ENCODE measurements at places on chromosomes 11 and 22.

DNA sequence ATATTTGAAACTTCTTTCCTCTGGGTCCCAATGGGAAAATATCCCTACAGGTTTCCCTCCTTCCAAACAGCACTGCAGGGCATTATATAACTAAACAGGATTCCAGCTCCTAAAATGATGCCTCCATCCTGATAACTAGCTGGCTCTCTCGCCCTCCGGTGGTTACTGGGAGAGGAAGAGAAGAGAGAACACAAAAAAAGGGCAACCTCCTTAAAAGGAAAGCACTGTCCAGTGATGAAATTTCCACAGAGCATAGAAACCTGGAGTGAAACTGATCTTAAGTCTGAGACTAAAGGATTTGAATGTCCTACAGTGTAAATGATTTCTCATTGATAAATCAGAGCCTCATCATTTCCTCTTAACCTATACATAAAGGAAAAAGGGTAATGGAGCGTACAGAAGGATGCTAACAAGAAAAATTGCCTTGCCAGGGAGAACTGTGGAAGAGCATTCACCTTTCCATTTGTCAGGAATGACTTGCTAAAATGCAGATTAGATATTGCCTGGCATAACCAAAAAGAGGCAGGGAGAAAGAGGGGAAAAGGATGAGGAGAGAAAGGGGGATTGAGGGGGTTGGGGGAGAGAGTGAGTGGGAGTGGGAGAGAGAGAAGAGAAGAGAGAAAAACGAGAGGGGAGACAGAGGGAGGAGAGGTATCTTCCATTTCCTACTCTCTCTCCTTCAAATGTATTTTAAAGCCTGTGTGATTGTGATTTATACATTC, 121.3 kb downstream of the APOL5 start:
- no peak for DNase-seq

DNA sequence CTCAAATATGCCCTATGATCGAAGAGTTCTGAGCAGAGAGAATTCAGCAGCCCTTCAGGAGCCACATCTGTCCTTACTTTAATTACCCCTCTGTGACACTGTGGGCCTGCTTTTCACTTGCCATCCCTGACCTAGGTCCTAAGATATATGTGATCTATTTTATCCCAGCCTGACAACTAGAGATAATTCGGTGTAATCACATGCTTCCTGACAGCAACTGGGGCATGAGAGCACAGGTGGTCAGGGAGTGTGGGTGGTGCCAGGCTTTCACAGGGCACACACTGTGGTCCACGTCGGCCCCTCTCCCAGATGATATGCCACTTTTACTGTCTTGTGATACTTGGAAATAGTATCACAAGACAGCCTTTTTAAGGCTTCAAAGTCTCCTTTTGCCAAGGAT, 3.9 kb downstream of the TUBA8 start:
- no peak for DNase-seq

DNA sequence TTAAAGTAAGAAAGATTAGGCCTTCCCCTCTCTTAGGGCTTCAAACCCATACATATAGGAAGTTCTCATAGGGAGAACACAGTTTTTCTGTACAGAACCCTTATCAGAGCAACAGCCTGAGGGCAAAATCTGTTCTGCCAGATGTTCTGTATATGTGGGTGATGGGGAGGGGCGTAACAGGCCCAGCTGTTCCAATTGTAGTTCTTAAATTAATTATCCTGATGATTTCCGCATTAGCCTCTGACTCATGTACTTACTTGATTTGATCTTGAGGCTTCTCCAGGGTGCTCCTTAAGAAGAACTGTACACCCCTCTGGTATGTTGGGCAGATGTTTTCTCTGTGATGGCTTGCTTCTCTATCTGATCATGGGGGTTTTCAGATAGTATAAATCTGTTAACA, 123.1 kb upstream of the C11orf87 start:
- no peak for DNase-seq

DNA sequence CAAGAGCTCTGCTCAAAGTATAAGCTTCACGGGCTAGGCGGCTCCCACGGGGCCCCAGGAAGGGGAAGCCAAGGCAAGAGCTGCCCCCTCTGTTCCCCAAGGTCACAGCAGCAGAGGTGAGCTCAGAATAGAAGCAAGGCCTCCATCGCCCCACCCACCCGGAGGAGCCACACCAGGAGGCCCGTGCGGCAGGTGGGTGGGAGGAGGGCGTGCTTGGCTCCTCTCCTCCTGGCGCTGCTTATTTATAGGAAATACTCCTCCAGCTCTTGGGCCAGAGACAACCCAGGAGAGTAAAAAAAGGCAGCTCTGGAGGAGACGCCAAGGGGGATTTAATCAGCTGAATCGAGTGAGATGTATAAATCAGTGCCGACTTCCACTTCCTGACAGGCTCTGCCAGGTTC, 87.8 kb downstream of the FEZ1 start:
- no peak for DNase-seq

GRCh38 chr11:72828081-72828567, 13.9 kb downstream of the ATG16L2 start:
- no peak for DNase-seq

DNA sequence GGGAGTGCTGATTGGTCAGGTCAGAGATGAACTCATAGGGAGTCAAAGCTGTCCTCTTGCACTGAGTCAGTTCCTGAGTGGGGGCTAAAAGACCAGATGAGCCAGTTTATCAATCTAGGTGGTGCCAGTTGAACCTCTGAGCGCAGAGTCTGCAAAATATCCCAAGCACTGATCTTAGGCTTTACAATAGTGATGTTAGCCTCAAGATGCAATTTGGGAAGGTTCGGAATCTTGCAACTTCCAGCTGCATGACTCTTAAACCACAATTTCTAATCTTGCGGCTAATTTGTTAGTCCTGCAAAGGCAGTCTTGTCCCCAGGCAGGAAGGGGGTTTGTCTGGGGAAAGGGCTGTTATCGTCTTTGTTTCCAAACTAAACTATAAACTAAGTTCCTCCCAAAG, 92.3 kb upstream of the PARVA start:
- no peak for DNase-seq
